ENCODE measurements at places on chromosomes 2 and 18.

- DNase-seq = no peak
These were observed 25.9 kb downstream of the RAMP1 start for GRCh38 chr2:237885111-237885930.

DNA sequence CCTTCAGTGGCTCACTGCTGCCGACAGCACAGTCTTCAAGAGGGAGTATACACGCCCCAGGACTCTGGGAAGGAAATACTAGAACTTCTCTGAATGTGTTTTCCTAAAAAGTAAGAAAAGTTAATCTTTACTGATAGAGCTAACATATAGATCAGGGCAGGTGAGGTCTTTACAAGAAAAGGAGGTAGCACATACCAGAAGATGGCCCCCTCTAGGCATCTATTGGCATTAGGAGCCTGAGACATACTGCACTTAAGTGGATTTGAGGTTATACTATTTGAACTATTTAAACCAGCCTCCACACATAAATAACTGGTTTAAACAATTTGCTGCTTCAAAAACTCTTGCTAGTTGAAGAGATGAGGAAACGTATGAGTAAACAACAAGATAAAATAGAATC is 406.1 kb downstream of the SETBP1 start:
- DNase-seq = no peak

GRCh38 chr18:59419386-59419785 is 60.3 kb upstream of the LMAN1 start:
- DNase-seq = no peak

GRCh38 chr18:31877900-31878299 is 65.0 kb downstream of the TRAPPC8 start:
- no peak for DNase-seq

GRCh38 chr2:210586381-210586780 is 30.0 kb downstream of the CPS1 start:
- DNase-seq = no peak

DNA sequence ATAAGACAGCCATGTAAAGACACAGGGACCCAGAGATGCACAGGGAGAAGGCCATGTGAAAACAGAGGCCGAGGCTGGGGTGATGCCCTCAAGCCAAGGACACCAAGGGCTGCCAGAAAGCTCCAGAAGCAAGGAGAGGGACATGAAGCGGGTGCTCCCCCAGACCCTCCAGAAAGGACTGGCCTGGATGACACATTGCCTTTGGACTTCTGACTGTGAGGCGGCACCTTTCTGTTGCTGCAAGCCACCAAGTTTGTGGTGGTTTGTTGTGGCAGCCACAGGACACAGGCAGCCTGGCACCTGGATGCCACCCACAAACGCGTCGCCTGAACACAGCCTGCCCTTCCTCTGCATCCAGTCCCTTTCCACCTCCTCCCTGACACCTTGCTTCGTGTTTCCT is 67.1 kb downstream of the RHOB start:
- DNase-seq = no peak

DNA sequence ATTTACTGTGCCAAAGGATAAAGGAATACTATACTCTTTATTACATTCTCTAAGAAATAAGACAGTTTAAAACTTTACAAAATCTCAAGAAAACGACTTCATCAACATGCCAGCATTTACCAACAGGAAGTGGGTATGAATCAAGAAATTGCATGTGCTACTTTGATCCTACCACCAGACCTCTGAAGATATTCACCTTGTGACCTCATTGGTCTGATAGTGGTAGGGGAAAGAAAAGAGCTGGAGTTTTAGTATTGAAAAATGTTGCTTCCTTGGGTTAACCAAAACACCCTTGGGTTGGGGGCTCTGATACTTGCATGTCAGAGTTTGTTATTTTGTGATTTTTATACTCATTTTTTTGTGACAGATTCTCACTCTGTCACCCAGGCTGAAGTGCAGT is 84.1 kb upstream of the LPIN2 start:
- no peak for DNase-seq

DNA sequence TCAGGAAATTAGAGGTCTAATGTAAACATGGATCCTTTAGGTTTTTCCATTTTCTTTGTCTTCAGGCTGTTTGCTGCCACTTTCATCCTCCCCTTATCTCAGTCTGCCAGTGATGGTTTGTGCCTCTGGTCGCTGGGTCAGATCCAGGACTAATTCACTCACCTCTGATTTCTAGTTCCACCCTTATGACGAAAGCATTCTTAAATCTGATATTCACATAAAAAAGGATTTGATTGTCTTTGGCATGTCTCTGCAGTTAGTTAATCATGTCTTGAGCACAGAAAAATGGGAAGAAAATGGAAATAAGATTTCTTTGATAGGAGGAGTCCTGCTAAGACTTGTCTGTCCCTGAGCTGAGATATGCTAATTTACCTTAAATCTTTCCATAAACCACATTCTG is 4.6 kb downstream of the IL1RL1 start:
- no peak for DNase-seq

GRCh38 chr2:195537811-195538210 is 119.2 kb upstream of the SLC39A10 start:
- DNase-seq = no peak

DNA sequence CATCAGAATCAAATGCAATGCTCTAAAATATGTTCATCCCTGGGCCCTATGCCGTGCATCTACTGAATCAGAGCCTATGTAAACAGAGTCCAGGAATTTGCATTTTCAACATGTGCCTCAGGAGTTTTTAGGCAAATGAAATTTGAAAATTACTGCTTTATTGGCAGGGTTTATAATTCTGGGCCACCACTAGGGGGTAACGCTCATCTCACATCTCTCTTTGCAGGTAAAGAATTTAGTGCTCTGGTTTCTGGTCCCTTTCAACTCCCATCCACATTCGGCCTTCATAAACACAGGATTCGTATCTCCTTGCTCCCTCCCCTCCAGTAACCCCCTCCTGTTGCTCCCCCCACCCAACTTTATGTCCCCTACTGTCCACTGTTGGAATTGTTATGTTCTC is 49.3 kb downstream of the LYPD6B start:
- DNase-seq = no peak

- no peak for DNase-seq
These were observed 632.2 kb downstream of the SLC4A3 start for GRCh38 chr2:220259662-220260061.

DNA sequence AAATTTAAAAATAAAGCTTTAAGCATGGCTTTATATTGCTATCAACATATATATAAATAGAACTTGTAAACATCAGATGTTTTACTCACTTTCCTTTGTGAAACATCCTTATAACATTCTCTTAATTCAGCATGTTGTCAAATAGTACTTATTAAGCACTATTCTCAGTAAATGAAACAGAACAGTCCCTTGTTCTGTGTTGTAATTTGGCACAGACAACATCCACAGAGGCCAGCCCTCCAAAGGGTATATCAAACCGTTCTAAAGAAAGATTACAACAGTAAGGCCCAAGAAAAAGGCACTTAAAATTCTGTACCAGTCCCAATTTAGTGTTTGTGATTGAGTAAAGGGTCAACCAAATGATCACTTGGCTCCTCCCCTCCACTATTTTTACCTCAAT is 46.0 kb downstream of the GAREM1 start:
- DNase-seq = no peak

GRCh38 chr2:5176764-5177163 is 515.4 kb upstream of the SOX11 start:
- DNase-seq = no peak

DNA sequence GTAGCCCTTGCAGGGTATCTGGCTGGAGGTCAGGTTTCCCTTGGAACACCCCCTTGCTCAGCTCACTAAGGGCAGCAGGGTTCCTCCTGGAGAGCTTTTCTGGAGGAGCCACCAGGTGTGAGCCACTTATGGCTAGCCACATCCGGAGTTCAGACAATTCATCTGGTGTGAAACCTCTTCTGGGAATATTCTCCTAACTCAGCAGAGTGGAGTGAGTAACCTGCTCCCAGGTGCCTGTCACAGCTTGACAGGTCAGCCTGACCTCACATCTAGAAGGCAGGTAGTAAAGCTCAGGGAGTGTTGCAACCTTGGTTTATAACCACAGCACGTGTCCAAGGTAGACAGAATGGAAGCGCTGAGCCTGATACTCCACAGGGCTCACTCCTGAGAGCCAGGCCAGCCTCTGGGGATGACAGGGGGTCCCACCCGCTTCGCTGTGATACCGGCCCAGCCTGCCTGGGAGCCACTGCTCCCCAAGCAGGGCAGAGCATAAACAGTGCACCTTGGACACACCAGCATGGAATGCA is 62.6 kb upstream of the TGFA start:
- no peak for DNase-seq

- DNase-seq = no peak
These were observed 343.6 kb upstream of the SYT4 start for GRCh38 chr18:43620936-43621335.

DNA sequence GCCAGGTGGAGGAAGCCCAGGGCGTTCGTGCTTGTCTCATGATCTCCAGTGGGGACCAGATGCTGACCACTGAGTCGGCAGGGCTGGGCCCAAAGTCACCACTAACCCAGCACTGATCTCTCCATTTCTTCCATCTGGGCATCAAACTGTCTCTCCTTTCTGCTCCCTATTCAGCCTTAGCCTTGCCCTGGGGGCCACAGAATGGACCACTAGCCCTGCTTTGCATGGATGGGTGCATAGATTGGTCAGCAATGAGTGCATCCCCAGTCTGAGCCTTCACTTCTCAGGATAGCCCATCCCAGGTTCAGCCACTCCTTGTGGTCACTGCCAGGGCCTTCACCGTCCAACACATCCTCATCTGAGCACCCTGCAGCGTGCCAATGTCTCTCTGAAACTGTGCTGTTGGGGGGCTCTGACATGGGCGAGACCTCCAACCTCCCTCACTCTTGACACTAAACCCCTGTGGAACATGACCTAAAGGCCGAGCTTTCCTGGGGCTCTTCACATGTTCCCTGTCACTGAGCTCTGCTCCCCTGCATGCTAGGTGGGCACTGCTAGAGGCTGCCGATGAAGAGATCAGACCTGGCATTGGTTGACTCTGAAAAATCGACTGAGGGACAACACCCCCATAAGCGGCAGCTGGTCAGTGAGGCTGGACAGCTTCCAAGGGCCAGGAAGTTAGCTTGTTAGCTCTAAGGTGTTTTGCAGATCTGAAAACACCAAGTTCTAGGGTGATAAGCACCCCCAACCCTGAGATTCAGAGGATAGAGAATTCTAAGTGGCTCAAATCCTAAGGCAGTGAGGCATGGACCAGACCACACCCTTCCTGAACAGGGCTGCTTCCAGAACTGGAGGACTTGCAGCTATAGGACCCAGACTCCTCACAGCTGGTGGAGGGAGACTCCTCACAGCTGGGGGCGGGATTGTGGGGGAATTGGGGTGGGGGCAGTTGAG is 61.7 kb downstream of the HS1BP3 start:
- DNase-seq = no peak

- no peak for DNase-seq
These were observed 101.9 kb downstream of the NOL4 start for GRCh38 chr18:34122724-34123334.

- DNase-seq = no peak
These were observed 1005.4 kb upstream of the DDX18 start for GRCh38 chr2:116809109-116809508.

DNA sequence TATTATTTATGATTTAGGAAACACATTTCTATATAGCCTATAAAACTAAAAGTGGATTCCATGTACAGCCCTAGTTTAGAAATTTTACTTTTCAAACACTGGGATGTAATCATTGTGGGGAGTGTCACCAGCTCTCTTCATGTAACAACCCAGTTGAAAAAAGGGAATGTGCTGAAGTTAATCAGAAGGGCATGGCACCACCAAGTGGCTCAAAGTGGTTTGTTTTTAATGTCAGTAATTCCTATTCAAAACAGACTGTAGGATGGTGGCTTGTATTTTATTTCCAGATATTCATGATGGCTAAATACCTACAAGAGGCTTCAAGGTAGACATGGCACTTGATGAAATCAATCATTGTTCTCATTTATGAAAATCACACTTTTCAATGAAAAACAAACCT is 58.1 kb upstream of the TMEM182 start:
- no peak for DNase-seq

GRCh38 chr18:44685296-44685695 is 4.6 kb downstream of the SETBP1 start:
- DNase-seq = no peak

GRCh38 chr2:94873362-94874276 is 2.4 kb downstream of the TEKT4 start:
- DNase-seq = no peak

DNA sequence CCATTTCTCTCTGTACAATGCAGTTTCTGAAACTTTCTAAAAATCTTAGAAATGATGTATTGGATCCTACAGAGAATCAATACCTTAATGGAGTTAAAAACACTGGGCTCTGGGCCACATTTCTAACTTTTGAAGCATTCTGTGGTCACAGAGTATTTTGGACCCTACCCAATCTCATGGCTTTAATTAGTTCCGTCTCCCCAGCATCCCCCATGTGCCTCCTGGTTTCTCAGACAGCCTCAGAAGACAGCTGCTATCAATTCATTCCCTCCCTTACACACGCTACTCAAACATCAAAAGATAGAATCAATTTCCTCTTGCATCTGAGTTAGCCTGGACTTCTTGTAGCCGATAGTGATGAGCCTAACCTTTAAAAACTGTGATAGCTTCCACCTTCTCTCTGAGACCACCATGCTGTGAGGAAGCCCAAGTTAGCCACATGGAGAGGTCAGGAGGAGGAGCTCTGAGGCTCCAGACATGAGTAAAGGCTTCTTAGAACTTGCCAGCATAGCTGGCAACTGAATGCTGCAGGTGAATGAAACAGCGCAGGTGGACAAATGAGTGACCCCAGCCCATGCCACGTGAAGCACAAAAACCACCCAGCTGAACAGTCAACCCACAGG is 10.4 kb downstream of the ADCY3 start:
- DNase-seq = no peak

DNA sequence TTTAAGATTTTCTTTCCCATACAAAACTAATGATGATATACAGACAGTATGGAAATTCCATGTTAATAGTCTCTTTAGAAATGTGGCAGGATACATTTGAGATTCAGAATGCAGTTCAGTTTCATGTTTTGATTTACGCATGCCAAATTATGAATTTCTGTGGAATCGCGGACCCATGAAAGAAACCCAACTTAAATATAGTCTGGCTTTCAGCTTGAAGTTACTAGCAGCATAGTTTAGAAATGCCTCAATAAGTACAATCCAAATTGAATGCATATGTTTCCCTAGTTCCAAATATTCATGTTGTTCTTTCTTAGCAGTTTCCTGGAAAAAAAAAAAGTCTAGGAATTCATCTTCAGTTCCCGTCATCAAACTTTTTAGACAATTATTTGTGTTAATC is 164.1 kb upstream of the RASGRP3 start:
- no peak for DNase-seq

GRCh38 chr2:96801786-96802595 is 14.1 kb upstream of the CNNM3 start:
- peak; percentile 64 for DNase-seq

All from activated naive CD4-positive, alpha-beta T cell treated with Interleukin-2 at 50 U/mL for 16 hours (primary cell).